ENCODE measurements at places on chromosomes 7 and 10.

- no peaks in the 10 kb centered on the region for H3K27me3 ChIP-seq
- H3K4me1 ChIP-seq: no peaks in the 10 kb centered on the region
- DNase-seq: no peak
- no peak overlapping the region for H3K27ac ChIP-seq
- no peaks in the 10 kb centered on the region for H3K36me3 ChIP-seq
Observed at GRCh38 chr10:46231087-46231486, 55.7 kb upstream of the ANTXRL start.

GRCh38 chr10:68235581-68235980 lies 3.7 kb upstream of the ATOH7 start:
- no peak overlapping the region for H3K27ac ChIP-seq
- no peaks in the 10 kb centered on the region for H3K36me3 ChIP-seq
- H3K4me3 ChIP-seq: no peak overlapping the region
- H3K27me3 ChIP-seq: peaks cover 17% of the 10 kb centered on the region
- no peak for DNase-seq

GRCh38 chr10:51244309-51244708 lies 170.0 kb downstream of the PRKG1 start:
- no peaks in the 10 kb centered on the region for H3K27me3 ChIP-seq
- no peak for DNase-seq
- no peak overlapping the region for H3K27ac ChIP-seq
- H3K4me1 ChIP-seq: no peaks in the 10 kb centered on the region
- H3K36me3 ChIP-seq: no peaks in the 10 kb centered on the region

DNA sequence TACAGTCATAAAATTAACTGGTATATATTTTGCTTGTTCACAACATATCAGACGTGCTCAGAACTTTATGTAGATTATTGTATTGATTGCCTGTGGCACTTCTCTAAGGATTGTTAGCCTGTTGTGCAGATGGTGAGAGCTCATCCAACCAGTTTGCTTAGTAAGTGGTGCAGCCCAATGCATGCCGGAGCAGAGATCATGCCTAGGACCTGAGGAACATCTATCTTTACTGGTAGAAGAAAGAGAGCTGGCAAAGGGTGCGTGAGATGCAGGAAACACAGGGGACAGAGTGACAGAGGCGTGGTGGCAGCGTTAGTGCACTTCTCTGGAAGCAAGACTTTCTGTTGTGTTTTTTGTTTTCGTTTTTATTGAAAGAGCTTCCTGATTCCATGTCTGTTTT lies 35.9 kb downstream of the CCM2 start:
- H3K36me3 ChIP-seq: no peaks in the 10 kb centered on the region
- H3K4me1 ChIP-seq: peaks cover 52% of the 10 kb centered on the region
- H3K27me3 ChIP-seq: no peaks in the 10 kb centered on the region

DNA sequence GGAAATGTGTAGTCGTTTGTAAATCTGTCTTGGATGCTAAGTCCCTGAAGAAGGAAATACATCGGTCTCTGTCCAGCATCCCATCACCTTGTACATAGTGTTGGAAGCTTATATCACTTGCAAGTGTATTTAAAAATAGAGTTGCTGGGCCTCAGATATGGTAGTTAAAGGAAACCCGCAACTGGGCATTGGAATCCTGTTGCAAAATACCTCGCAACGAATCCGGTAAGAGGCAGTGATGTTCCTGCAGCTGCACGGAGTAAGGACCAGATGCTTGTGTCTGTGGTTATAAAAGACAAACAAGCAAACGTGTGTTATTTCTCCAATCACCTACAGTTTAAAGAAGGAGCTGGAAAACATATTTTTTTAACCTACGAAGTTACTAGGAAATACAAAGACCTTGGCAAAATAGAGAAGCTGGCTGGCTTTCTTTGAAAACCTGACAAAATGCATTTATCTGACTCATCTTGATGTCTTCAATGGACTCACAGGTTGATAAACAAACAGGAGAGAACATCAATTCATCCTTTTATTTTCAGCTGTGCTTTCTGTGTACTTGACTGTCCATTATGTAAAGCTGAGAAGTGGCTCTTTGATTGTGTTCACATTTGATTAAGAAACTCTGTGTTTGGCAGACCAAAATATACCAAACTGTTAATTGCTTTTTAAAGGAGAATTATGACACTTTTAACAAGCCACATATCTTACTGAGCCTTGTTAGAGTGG lies 326.4 kb downstream of the SFMBT2 start:
- no peak overlapping the region for H3K4me3 ChIP-seq
- H3K27me3 ChIP-seq: peaks cover 30% of the 10 kb centered on the region
- no peaks in the 10 kb centered on the region for H3K36me3 ChIP-seq
- DNase-seq: no peak

- no peak overlapping the region for H3K27ac ChIP-seq
- H3K4me1 ChIP-seq: no peaks in the 10 kb centered on the region
- no peaks in the 10 kb centered on the region for H3K36me3 ChIP-seq
- no peak overlapping the region for H3K4me3 ChIP-seq
- H3K27me3 ChIP-seq: no peaks in the 10 kb centered on the region
- no peak for DNase-seq
Observed at GRCh38 chr7:38664972-38665371, 33.8 kb upstream of the AMPH start.

Data from left lung (tissue), 14 donors.